Midbrain (tissue), 1 donor: ENCODE measurements at places on chromosomes 5 and 9.

- no peak for DNase-seq
These were observed 9.0 kb upstream of the ZSWIM6 start for GRCh38 chr5:61322738-61323725.

DNA sequence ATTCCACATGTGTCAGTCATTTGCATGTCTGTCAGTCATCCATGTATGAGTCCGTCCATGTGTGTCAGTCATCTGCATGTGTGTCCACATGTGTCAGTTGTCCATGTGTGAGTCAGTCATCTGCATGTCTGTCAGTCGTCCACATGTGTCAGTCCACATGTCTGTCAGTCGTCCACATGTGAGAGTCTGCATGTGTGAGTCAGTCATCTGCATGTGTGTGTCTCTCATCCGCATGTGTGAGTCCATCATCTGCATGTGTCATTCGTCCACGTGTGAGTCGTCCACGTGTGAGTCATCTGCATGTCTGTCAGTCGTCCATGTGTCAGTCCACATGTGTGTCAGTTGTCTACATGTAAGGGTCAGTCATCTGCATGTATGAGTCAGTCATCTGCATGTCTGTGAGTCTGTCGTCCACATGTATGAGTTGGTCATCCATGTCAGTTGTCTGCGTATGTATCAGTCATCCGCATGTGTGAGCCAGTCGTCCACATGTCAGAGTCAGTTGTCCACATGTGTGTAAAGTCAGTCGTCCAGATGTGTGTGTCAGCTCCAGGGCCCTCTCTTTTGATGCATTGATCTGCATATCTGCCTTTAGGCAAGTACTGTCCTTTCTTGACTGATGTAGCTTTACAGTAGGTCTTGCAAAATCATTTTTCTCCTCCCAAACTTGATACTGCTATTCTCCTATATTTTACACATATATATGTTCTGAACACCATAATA lies 72.5 kb upstream of the CACNA1B start:
- DNase-seq: no peak

DNA sequence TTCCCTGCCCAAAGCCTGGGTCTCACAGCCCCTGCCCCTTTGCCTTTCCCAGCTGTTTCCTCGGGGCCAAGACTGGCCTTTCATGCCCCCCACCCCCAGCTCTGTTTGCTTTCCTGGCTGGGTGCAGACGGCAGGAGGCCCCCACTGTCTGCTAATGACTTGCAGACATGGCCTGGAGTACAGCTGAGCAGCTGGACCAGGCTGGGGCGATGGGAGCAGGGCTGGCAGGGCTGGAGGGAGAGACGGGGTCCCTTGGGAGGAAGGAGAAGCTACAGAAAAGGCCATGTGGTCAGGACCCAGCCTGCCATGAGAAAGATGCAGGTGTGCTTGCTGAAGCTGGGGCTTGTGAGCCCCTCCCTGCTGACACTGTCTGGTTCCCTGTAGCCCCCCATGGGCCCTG lies 28.3 kb upstream of the GFPT2 start:
- DNase-seq: no peak

GRCh38 chr5:57219386-57219785 lies 45.5 kb downstream of the GPBP1 start:
- no peak for DNase-seq

DNA sequence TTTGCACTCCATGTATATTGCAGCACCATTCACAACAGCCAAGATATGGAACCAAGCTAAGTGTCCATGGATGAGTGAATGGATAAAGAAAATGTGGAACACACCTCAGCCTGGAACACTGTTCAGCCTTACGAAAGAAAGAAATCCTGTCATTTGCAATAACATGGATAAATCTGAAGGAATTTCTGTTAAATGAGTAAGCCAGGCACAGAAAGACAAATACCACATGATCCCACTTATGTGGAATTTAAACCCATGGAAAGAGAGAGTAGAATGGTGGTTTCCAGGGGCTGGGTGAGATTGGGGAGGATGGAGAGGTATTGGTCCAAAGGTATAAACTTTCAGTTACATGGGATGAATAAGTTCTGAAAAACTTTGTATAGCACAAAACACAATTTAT lies 228.9 kb upstream of the CD180 start:
- DNase-seq: no peak

- no peak for DNase-seq
These were observed 204.1 kb upstream of the EFNA5 start for GRCh38 chr5:107874795-107875194.

GRCh38 chr5:6003040-6003825 lies 375.1 kb downstream of the MED10 start:
- DNase-seq: no peak

- DNase-seq: no peak
These were observed 26.3 kb downstream of the ARSB start for GRCh38 chr5:78958672-78959445.

- DNase-seq: no peak
These were observed 2.7 kb downstream of the NDST1 start for GRCh38 chr5:150510460-150511263.

GRCh38 chr5:4387290-4387689 lies 752.8 kb upstream of the ADAMTS16 start:
- no peak for DNase-seq

DNA sequence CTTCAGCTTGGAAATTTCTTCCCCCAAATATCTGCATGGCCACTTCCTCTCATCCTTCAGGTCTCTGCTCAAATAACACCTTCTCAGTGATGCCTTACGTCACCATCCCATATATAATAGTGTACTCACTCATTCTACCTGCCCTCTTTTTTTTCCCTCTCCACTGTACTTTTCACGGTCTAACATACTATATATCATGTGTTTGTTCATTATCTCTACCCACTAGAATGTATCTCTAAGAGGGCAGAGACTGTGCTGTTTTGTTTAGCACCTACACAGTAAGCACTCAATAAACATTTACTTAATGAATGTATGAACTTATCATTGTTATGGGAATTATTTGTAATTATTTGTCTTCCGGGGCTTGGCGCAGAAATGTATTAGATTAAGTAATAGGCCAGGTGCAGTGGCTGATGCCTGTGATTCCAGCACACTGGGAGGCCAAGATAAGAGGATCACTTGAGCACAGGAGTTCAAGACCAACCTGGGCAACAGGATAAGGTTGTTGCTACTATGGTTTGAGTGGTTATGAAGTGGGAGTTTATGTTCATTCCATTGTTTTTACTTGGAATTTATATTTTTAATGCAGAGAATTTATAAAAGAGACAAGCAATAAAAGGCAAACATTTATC lies 6.0 kb upstream of the IL13 start:
- DNase-seq: no peak

GRCh38 chr9:15531380-15531779 lies 20.6 kb upstream of the PSIP1 start:
- no peak for DNase-seq

- DNase-seq: no peak
These were observed 742.8 kb downstream of the NR2F1-AS1 start for GRCh38 chr5:92838253-92838652.

- no peak for DNase-seq
These were observed 936.1 kb upstream of the WWC1 start for GRCh38 chr5:167355346-167355745.

GRCh38 chr9:130561056-130561455 lies 18.3 kb upstream of the FUBP3 start:
- no peak for DNase-seq

- DNase-seq: no peak
These were observed 152.1 kb downstream of the GNAQ start for GRCh38 chr9:77879437-77879943.

DNA sequence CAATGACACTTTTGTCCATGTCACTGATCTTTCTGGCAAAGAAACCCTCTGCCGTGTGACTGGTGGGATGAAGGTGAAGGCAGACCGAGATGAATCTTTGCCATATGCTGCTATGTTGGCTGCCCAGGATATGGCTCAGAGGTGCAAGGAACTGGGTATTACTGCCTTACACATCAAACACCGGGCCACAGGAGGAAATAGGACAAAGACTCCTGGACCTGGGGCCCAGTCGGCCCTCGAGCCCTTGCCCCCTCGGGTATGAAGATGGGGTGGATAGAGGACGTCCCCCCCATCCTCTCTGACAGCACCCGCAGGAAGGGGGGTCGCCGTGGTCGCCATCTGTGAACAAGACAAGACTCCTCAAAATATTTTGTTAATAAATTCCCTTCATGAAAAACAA lies 12.0 kb downstream of the SEMA6A start:
- DNase-seq: no peak

- no peak for DNase-seq
These were observed 33.4 kb downstream of the STC2 start for GRCh38 chr5:173294673-173295320.

GRCh38 chr9:15612962-15613361 lies 60.1 kb downstream of the CCDC171 start:
- DNase-seq: no peak

DNA sequence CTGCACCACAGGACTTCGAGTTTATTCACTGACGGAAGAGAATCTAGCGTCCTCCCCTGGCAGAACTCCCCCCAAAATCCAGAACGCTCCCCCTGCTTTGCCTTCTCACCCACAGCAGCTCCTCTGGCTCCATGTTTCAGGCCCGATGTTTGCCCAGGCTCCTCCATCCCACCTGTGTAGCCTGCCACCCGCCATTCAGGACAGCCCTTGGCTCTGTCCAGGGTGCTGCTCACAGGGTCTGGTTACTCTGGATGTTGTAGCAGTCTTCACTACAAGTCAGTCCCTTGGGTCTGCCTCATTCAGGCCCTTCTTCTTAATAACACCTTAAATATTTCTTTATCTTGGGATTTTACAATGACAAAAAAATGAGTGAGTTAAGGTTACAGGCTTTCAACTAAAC lies 41.3 kb upstream of the SV2C start:
- no peak for DNase-seq

DNA sequence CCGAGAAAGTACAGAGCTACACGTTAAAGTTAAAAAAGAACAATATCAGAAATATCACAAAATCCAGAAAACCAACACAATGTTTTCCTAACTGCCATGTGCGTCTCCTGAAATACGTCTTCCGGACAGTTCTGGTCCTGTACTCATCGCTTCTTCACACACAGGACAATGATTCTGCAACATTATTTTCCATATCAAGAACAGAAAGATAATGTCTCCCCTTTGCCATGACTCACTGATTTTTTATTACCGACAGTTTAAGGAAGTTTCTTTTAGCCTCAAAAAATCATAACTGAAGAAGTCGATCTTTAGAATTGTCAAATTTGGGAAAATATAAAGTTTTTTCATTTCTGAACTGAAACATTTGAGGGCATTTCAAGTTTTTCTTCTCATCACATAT lies 2.5 kb downstream of the TBC1D9B start:
- DNase-seq: no peak

DNA sequence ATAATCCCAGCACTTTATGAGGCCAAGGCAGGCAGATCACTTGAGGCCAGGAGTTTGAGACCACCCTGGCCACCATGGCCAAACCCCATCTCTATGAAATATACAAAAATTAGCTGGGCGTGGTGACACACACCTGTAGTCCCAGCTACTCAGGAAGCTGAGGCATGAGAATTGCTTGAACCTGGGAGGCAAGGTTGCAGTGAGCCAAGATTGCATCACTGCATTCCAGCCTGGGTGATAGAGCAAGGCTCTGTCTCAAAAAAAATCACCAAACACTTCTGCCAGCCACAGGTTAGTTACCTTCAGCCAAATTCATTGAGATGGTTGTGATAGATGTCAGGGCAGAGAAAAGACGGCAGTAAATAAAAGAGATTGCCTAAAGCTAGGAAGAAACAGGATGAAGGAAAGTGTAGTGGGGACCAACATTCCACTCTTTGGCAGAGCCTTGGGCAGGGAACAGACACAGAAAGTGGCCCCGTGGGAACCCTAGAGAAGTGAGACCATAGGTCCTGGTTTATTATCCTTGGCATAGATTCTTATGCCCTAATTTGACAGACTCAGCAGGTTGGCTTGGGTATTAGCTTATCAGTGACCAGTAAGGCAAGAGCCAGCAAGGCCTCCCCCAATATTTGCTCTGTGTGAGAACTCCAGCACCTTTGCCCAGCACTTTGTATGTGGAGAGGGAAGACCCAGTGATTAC lies 5.5 kb upstream of the CEP120 start:
- DNase-seq: no peak

GRCh38 chr9:20906326-20906725 lies 125.1 kb downstream of the HACD4 start:
- DNase-seq: no peak

- no peak for DNase-seq
These were observed 11.7 kb upstream of the TRIM14 start for GRCh38 chr9:98130576-98131228.

DNA sequence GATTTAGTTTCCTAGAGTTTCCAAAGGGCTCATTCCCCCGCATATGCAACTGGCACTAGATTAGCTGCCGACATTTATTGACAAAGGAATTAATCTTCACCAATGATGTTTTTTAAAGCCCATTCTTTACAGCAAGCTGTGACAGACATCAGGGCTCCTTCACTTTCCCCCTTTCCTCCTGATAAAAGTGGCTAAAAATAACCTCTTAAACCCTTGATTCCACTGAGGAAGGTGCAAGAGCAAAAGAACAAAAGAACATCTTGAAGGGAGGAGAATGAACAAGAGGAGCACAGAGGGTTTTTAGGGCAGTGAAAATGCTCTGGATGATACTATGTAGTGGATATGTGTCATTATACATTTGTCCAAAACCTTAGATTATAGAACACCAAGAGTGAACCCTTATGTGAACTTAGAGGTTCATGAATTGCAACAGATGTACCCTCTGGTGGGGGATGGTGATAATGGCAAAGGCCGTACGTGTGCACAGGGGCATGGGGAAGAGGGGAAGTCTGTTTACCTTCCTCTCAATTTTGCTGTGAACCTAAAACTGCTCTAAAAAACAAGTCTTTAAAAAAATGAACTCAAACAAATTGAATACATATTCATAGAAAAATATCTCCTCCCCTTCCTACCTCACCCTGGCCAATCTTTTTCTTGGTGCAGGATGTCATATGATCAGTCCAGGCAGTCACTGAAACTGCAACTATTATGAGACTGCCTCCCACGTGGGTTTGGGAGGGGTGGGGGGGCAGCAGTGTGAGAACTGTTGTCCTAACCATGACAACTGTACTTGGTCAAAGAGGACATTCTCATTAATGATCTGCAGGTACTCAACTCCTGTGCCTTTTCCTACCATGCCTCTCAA lies 83.0 kb downstream of the MARCHF3 start:
- no peak for DNase-seq

- no peak for DNase-seq
These were observed 1369.8 kb upstream of the CDH9 start for GRCh38 chr5:28408186-28408585.

DNA sequence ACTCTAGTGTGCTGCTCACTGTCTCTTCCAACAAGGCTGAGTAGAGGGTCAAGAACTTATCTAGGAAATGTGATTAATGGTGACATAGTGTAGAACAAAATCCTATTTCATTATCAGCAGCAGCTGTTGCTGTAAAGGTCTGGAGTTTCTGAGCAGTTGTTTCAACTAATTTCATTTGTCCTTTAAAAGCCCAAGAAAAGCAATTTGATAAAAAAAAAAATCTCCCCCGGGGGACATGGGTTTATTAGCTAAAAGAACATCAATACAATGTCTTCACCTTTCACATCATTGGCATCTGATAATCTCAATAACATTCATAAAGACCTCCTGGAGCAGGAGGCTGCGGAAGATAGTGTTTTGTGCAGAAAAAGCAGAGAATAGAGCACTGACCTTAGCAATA lies 468.1 kb downstream of the KCTD16 start:
- no peak for DNase-seq

GRCh38 chr9:112396416-112396815 lies 16.5 kb downstream of the HSDL2 start:
- no peak for DNase-seq

GRCh38 chr5:175623088-175623487 lies 34.8 kb upstream of the HRH2 start:
- DNase-seq: no peak

- peak; percentile 53 for DNase-seq
These were observed 14.5 kb downstream of the GSN start for GRCh38 chr9:121282277-121283079.

- DNase-seq: no peak
These were observed 11.4 kb downstream of the CHD1 start for GRCh38 chr5:98917433-98917832.
